ENCODE measurements at places on chromosomes 2 and 18.

GRCh38 chr2:28951910-28952835, 28.9 kb upstream of the TOGARAM2 start:
- no peak for DNase-seq

DNA sequence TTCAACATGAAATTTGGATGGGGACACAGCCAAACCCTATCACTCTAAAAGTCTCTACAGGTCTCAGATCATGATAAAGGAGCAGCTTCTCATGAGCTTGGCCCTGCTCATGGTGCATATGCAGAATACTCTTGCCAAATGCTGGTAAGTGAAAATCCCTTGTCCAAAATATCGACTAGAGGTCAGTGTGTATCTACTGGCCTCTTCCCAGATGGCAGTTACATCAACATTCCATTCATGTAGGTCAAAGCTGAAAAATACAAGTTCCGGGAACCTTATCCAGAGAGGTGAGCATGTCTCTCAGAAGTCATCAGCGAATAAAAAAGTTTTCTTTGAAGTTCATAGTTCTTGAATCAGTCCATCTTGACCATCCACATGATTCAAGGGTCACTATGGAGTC, 7.6 kb upstream of the NT5C1B start:
- no peak for DNase-seq

DNA sequence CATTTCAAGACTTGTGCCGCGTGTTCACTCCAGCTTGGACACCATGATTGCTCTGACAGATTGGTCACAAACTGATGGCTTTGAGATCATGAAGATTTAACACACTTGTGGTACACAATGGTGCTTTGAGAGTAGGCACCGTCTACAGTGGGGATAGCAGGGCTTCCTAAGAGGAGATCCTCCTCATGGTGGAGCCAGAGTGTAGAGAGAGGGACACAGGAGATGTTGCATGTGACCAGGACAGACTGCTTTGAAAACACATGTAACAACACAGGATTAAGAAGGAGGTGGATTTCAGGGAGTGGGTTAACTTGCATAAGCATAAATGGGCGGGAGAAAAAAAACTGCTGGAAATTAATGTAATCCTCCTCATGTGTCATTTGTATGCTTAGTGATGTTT, 95.7 kb upstream of the LINC00305 start:
- no peak for DNase-seq

DNA sequence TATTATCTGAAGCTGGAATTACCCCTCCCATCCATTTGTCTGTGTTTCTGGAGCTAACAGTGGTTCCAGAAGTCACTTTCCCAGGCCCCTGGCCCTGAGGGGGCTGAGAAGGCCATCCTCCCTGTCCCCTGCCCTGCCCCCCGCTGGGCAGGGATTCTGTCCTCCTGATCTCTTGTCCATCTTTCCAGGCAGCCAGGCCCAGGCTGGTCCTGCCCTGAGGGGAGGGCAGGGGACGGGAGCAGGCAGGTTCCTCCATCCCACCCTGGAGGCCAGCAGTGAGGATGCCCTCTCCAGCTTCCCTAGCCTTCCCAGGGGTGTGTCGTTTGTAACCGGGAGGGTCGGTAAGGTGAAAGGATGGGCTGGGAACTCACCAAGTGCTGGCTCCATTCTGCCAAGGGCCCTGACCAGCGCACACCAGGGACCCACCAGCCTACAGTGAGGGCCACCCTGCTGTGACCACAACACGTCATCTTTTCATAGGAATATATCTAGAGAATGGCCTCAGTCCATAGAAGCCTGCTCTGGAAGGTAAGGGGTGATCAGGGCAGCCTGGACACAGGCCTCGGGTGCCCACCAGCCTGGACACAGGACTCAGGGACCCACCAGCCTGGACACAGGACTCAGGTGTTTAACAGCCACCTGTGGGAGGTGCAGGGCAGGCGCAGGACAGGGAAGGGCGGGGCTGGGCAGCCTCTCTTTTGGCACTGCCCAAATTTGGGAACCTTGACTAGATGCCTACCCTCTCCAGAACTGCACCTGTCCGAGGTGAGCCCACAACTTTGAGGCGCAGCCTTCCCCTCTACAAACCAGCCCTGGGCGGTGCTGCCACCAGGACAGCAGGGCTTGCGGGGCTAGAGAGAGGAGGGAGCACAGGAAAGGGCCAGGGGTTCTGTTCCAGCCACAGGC, 35.8 kb upstream of the GPC1 start:
- DNase-seq: no peak

DNA sequence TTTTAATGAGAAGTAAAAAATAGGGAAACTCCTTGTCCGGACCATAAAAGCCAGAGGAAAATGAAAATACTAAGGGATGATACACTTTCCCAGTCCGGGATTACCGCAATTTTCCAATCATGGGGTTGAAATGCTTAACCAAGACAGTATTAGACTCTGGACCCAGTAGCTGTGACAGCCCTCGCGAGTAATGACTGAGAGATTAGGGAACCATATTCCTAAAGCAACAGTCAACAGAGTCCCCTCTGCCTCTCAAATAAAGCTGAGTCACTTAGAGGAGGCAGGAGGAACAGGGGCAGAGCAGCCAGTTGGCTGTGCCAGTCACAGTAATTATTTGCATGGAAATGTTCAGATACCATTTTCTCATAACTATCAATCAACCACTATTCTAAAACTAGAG, 34.8 kb downstream of the GPATCH11 start:
- no peak for DNase-seq

- no peak for DNase-seq
Measured at GRCh38 chr18:24924066-24924716, 427.8 kb downstream of the ZNF521 start.

DNA sequence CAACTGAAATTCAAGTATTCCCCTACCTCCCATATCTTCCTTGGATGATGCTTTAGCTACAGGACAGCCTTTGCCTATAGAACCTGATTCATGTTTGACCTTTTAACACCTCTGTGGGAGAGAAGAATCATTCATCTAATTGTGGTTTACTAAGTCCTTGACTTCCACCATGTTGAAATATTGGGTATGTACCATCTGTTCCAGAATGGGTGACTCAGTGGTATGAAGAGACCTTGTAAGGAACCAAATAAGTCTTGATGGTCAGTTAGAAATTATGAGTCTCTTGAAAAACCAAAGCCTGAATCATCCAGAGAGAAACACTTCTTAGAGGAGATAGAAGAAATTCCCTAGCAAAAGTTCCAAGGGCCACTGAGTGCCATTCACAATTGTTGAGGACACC, 27.5 kb downstream of the STAMBP start:
- DNase-seq: no peak

- no peak for DNase-seq
Measured at GRCh38 chr18:26502823-26503222, 45.5 kb downstream of the KCTD1 start.

DNA sequence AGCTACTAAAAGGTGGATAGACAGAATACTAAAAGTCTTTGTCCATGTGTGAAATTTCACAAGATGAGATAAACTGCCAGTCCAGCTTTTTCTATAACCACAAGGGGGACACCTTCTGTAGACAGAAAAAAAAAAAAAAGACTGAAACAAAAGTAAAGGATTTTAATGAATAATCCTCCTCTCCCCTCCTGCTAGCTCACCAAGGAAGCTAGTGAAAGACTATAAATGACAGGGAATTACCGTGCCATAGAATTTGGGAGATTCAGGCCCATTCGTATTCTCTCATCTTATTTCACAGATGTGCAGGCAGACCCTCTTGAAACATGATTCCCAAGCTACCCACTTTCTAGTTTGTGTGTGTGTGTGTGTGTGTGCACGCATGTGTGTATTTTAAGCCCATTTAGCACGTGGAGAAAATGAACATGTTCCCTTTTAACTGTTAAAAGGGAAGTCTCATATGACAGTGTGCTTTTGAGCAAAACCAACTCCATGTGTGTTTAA, 36.3 kb upstream of the SLC8A1 start:
- DNase-seq: no peak

DNA sequence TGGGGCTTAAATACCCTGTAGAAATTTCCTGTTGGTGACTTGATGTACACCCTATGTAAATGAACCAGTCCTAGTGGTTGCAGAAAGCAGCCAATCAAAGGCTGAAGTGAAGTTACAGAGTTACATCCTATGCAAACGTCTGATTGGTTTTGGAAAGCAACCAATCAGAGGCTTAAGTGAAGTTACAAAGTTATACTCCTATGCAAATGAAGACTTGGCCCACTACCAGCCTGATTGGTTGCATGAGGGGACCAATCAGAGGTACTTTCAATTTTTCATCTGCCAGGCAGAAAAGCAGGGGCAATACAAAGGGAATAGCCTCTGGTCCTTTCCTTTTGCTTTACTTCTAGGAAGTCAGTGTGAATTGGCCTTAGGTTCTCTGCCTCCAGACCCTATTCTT, 13.6 kb upstream of the ZNF397 start:
- no peak for DNase-seq

GRCh38 chr2:205883965-205884364, 201.7 kb downstream of the NRP2 start:
- DNase-seq: no peak

DNA sequence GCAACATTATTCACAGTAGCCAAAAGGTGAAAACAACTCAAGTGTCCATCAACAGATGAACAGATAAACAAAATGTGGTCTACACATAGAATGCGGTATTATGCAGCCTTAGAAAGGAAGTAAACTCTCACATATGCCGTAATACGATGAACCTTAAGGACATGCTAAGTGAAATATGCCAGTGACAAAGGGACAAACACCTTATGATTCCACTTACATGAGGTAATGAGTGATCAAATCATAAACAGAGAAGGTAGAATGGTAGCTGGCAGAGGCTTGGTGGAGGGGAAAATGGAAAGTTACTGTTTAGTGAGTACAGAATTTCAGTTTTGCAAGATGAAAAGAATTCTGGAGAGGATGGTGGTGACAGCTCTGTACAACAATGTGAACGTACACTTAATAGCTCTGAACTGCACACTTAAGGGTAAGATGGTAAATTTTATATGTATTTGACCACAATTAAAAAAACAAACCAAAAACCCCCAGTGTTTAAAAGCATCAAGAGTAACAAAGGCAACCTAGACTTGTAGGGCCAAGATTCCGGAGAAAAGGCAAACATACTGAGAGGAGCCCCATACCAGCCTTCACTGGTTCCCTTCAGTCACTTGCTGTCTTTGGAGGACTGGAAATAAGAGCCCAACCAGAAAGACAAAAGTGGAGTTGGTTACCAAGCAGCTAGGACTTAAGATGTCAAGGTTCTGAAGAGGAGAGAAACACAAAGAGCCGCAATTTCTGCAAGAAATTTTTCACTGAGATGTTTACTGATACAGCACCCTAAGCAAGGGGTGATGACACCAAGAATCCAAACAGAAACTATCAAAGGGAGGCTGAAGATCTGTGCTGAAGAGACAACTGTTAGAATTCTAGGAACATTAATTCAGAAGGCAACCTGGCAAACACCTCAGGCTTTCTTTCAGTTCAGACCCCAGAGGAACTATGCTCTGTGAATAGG, 61.3 kb downstream of the CUL3 start:
- no peak for DNase-seq

DNA sequence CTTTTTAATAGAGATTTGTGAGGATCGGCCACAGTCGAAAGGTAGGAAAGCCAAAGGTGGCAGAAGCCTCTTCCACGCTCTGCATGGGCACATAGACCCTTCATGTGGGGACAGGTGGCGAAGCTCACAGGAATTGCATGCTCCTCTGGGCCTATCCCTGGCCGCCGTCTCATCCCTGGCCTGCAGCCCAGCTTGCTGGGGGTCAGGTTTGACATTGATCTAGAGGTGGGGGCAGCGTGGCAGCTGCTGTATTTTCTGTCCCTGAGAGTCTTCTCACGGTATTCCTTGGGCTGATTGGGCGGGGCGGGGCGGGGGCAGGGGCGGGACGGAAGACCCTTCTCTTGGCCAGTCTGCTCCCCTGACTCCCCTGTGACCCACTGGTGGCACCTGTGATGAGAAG, 48.9 kb downstream of the STK25 start:
- DNase-seq: no peak

GRCh38 chr2:207244971-207245925, 79.5 kb upstream of the KLF7 start:
- DNase-seq: no peak

DNA sequence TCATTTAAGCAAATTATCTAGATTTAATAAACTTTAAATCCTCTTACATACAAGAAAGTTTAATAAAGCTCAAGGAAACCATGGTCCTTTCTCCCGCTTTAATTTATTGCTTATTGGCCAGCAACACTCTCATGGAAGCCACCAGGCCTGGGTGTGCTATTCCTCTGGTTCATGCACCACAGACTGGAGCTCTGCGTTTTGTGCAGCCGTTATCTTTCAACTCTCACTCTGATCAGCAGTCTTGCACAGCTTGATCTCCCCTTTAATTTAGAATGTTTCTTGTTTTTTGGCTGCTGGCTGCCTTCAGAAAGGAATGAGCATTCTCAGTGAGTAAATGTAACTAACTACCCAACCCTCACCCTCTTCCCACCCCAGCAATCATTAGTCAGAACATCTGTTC, 318.7 kb downstream of the MEIS1 start:
- no peak for DNase-seq

DNA sequence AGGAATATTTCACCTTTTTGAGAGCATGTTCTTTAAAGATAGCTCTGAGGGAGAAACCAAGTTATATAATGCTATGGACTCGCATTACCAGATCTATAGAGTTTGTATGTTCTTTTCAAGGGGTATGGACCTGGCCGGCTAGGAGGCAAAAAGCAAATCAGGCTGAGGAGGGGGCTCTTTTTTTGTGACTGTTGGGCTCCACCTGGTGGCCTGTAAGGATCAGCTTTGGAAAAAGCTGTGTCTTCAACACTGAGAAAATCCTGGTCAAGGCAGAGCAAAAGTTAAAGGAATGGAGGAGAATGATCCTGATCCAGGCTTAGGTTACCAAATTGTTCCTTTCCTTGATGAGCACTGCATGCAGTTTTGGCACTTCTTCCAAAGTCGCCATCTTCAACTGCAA, 180.5 kb downstream of the DIS3L2 start:
- no peak for DNase-seq

DNA sequence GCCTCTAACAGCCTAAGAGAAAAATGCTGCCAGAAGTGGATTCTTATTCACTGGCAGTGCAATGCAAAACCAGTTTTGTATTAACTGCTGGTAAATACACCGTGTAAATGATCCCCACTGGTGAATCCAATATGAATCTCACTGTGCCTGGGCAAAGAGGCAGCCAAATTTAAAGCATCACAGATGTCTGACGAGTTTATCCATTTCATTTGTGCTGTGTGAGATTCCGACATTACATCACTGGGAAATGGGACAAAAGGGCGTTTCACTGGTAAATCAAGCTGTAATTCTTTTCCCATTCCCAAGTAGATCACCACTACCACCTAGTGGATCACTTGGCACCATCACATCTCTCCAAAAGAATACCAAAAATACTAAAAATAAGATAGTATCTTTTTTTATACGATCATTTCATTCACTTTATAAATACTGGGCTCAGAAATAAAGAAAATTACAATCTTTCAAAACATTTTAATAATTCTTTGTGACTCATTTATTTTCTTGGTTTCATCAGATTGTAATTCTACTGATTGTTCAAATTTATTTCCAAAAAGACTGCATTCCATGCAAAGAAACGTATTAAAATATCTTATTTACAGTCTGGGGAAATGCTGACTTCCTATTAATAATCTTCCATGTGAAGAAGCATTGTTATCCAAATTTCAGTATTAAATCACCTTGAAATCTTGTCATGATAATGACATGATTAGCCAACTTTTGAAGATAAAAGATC, 125.6 kb downstream of the GRB14 start:
- no peak for DNase-seq
